CD4-positive, alpha-beta memory T cell (primary cell): ENCODE measurements at places on chromosomes 6 and 20.
A peak's percentile ranks its signal among the peaks of the same experiment; 100 is the strongest.

GRCh38 chr20:62942456-62942855 is 4.5 kb downstream of the GID8 start:
- H3K27me3 ChIP-seq = no peaks in the 10 kb centered on the region
- H3K27ac ChIP-seq = no peak overlapping the region
- peaks cover 57% of the 10 kb centered on the region for H3K36me3 ChIP-seq
- DNase-seq = no peak
- no peak overlapping the region for H3K4me3 ChIP-seq
- H3K4me1 ChIP-seq = peaks cover 26% of the 10 kb centered on the region

DNA sequence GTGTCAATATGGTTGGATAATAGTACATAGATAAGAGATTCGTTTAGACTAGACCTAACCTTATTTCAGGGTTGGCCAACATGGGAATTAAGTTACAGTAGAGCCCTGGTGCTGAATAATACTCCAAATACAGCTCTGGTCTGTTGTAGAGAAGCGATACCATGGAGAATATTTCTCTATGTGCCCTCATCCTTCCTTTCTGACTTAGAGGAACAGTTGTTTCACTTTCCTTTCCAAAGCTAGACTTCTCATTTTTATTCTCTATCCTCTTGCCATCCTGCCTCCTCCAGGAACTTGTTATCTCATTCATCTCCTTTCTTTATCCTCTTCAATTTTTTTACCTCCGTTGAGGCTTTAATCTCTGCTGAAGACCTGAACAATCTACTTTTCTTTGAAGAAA is 68.9 kb downstream of the EDN1 start:
- H3K4me1 ChIP-seq = no peaks in the 10 kb centered on the region
- no peaks in the 10 kb centered on the region for H3K27me3 ChIP-seq
- H3K27ac ChIP-seq = no peak overlapping the region
- no peaks in the 10 kb centered on the region for H3K36me3 ChIP-seq
- no peak for DNase-seq

- H3K27ac ChIP-seq = no peak overlapping the region
- H3K4me3 ChIP-seq = no peak overlapping the region
- H3K27me3 ChIP-seq = no peaks in the 10 kb centered on the region
Measured at GRCh38 chr20:38941726-38942389, 15.6 kb downstream of the FAM83D start.

- H3K27me3 ChIP-seq = peaks cover 34% of the 10 kb centered on the region
- H3K4me3 ChIP-seq = no peak overlapping the region
- no peaks in the 10 kb centered on the region for H3K36me3 ChIP-seq
Measured at GRCh38 chr6:30130887-30131862, 4.8 kb upstream of the TRIM40 start.

- H3K4me3 ChIP-seq = peak overlapping the region; percentile 75
- DNase-seq = peak; percentile 81
- H3K4me1 ChIP-seq = peaks cover 65% of the 10 kb centered on the region
- no peaks in the 10 kb centered on the region for H3K27me3 ChIP-seq
- peaks cover 21% of the 10 kb centered on the region for H3K36me3 ChIP-seq
Measured at GRCh38 chr6:33418690-33419291, 884 bp upstream of the CUTA start.

GRCh38 chr6:159606786-159607185 is 86.3 kb downstream of the SOD2 start:
- H3K4me1 ChIP-seq = no peaks in the 10 kb centered on the region
- no peak overlapping the region for H3K27ac ChIP-seq
- no peaks in the 10 kb centered on the region for H3K36me3 ChIP-seq
- DNase-seq = no peak
- no peak overlapping the region for H3K4me3 ChIP-seq

GRCh38 chr6:163525926-163526325 is 111.4 kb downstream of the QKI start:
- H3K27me3 ChIP-seq = no peaks in the 10 kb centered on the region
- no peaks in the 10 kb centered on the region for H3K4me1 ChIP-seq
- H3K4me3 ChIP-seq = no peak overlapping the region
- H3K36me3 ChIP-seq = no peaks in the 10 kb centered on the region

- H3K27me3 ChIP-seq = peaks cover 7% of the 10 kb centered on the region
- H3K36me3 ChIP-seq = peaks cover 1% of the 10 kb centered on the region
- DNase-seq = no peak
- no peak overlapping the region for H3K27ac ChIP-seq
- H3K4me1 ChIP-seq = peaks cover 10% of the 10 kb centered on the region
Measured at GRCh38 chr20:3247638-3248037, 8.6 kb upstream of the SLC4A11 start.

DNA sequence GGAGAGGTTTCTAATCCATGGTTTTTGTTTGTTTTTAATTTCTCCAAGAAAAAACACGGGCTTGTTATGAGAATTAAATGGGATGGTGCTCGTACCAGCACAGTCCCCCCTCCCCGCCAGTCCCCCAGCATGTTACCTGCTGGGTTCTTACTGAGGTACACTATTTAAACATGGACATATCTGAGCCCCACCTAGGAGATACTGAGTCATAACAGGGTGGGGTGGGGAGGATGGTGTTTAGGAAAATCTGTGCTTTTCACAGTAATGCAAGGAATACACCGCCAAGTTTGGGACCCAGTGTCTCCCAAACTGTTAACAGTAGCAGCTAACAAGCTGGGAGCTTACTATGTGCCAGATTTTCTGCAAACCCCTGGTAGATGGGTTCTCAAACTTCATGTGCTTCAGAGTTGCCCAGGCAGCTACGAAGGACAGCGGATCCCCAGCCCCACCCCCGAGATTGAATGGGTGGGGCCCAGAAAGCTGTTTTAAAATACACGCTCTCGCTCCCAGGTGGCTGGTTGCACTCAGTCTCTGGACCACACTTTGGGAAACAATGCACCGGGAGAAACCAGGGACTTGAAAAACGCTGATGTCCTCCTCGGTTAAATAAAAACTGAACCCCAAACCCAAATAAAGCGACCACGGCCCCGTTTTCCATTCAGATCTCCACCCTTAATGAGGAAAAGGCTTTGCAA is 995 bp downstream of the ZFP64 start:
- H3K27me3 ChIP-seq = no peaks in the 10 kb centered on the region
- peaks cover 5% of the 10 kb centered on the region for H3K36me3 ChIP-seq
- H3K4me3 ChIP-seq = peak overlapping the region; percentile 85
- DNase-seq = no peak

- H3K27me3 ChIP-seq = no peaks in the 10 kb centered on the region
- DNase-seq = no peak
- H3K4me3 ChIP-seq = no peak overlapping the region
- no peak overlapping the region for H3K27ac ChIP-seq
- H3K4me1 ChIP-seq = peaks cover 26% of the 10 kb centered on the region
Measured at GRCh38 chr6:98944598-98945081, 3.1 kb downstream of the FBXL4 start.

DNA sequence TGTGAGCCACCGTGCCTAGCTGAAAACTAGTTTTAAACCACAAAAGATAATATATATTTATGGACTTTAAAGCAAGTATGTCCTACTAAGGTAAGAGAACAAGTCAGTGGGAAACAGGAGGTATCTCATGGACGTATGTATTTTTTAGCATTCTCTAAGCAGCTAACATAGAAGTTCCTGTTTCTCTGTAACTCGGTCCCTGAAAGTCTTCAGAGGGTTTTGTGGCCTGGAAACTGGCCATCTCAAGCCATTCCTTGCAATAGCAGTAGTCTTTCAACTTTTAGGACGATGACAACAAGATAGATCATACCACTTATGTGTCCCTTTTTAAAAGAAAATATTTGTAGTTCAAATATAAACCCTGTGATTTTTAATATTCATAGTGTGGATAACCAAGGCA is 95.6 kb upstream of the RALGAPA2 start:
- no peak overlapping the region for H3K4me3 ChIP-seq
- H3K4me1 ChIP-seq = no peaks in the 10 kb centered on the region
- no peak for DNase-seq
- no peaks in the 10 kb centered on the region for H3K36me3 ChIP-seq
- no peaks in the 10 kb centered on the region for H3K27me3 ChIP-seq
- no peak overlapping the region for H3K27ac ChIP-seq

DNA sequence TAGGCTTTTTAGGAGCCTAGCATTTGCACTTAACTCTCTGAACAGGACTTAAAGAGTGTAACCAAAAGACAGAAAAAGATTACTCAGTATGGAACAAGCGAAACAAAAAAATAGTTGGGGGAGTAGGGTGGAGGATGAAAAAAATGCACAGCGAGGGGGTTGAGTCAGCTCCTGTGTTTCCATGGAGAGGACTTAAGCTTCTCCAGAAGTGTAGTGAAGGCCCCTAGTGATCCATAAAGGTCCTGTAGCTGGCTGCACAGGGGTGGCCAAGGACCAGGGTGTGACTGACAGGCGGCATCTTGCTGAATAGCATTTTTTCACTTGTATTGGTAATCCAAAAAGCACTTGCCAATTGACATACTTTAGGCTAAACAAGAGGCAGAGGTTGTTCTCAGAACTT is 533.9 kb downstream of the RFPL4B start:
- no peak overlapping the region for H3K4me3 ChIP-seq
- no peaks in the 10 kb centered on the region for H3K36me3 ChIP-seq
- no peaks in the 10 kb centered on the region for H3K27me3 ChIP-seq

DNA sequence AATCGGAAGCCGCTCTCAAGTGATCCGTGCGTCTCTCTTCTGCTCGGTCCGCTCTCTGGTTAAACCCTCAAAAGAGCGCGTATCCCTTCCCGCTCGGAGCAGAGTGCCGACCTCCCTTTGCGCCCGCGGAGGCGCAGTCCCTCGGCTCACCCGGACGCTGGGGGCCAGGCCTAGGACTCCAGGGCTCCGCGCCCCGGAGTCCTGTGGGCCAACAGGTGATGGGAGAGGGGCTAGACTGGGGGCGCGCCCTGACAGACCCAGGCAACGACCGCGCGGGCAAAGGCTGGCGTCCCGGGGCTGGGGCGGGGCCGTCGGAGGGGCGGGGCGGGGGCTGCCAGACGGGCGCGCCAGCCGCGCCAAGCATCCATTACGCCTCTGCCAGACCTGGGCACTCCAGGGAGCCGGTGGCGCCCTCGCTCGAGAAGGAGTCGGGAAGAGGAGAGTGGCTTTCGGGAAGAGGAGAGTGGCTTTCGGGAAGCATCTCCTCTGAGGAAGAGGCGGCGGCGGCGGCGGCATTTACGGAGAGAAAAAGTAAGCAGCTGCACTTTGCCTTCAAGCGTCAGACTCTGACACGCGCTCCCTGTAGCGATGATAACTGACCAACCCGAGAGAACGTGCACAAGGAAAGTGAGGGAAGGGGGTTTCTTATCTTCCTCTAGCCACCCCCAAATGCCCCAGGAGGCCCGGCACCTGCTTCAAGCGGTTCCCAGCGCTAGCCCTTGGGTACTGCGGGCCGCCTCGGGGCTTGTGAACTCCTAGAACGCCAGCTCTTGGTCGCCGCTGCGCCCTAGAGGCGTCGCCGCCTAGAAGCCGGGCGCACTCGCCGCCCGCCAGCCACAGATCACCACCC is 2.6 kb downstream of the EPHA7 start:
- no peaks in the 10 kb centered on the region for H3K36me3 ChIP-seq
- DNase-seq = no peak
- peaks cover 3% of the 10 kb centered on the region for H3K4me1 ChIP-seq

DNA sequence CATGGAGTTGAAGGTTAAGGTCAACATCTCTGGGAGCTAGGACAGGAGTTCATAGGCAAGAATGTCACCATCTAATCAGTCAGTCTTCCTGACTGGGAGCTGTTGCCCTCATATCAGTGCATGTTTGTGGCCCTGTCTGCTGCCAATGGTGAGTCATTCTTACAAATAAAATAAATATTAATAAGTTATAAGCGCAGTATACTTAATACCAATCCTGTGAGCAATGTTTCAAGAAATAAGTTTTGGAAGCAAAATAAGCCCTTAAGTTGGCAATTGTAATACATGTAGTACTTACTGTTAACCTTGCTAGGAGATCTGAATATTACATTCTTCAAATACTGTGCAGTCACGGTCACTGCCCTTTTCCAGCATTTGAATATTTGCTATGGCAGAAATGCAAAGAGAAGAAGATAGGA is 20.2 kb upstream of the MDGA1 start:
- DNase-seq = no peak
- no peak overlapping the region for H3K27ac ChIP-seq
- H3K4me3 ChIP-seq = no peak overlapping the region

DNA sequence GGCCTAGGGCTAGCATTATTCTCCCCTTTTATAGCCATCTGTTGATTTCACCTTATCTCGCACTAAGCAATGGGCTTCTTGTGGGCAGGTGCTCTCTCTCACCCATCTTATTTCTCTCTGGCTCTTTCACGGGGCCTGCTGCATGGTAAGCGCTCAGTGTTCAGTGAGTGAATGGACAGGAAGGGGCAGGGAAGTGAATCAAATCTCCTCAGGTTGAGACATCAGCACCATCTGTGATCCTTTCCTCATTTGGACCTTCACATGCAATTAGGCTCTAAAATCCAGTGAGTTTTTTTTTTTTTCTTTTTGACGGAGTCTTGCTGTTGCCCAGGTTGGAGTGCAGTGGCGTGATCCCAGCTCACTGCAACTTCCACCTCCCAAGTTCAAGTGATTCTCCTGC is 76.5 kb upstream of the EZR start:
- DNase-seq = no peak
- H3K36me3 ChIP-seq = no peaks in the 10 kb centered on the region
- H3K4me3 ChIP-seq = no peak overlapping the region
- no peaks in the 10 kb centered on the region for H3K27me3 ChIP-seq

- H3K4me3 ChIP-seq = peak overlapping the region; percentile 93
- H3K4me1 ChIP-seq = peaks cover 17% of the 10 kb centered on the region
- no peaks in the 10 kb centered on the region for H3K36me3 ChIP-seq
- peak; percentile 66 for DNase-seq
Measured at GRCh38 chr6:28896505-28897368, 27.0 kb downstream of the TRIM27 start.

DNA sequence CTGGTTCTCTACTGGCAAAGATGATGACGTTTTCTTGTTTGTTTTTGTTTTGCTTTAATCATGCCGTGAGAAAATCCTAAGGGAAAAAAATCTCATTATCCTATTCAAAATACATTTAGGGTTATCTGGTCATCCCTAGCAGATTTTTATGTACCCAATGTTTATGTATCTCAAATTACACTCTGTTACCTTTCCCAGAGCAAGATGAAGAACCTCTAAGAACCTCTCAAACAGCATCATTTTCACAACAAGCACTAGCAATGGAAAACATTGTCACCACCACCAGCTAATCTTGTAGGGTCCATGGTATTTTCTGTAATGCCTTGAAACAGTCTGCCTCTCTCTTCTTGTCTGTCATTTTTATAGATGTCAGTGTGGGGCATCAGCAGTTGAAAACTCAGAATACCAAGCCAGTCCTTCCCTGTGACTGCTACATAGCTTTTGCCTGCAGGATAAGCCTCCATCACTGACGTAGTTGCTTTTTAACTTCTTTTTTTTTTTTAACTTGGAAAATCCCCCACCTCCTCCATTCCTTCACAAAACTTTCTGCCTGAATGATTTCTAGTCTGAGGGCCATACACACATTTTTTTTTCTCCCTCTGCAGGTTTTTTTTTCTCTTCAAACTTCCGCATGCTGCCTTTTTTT is 2.4 kb upstream of the SNAP25 start:
- H3K27ac ChIP-seq = no peak overlapping the region
- DNase-seq = no peak
- no peak overlapping the region for H3K4me3 ChIP-seq

GRCh38 chr6:42047213-42047590 is 3.1 kb upstream of the TAF8 start:
- peaks cover 5% of the 10 kb centered on the region for H3K36me3 ChIP-seq
- peak overlapping the region; percentile 89 for H3K4me3 ChIP-seq
- peaks cover 68% of the 10 kb centered on the region for H3K4me1 ChIP-seq
- H3K27me3 ChIP-seq = no peaks in the 10 kb centered on the region
- DNase-seq = no peak
- peak overlapping the region; percentile 77 for H3K27ac ChIP-seq

GRCh38 chr6:38305995-38306681 is 333.6 kb downstream of the BTBD9 start:
- H3K4me3 ChIP-seq = no peak overlapping the region
- no peaks in the 10 kb centered on the region for H3K27me3 ChIP-seq
- no peak overlapping the region for H3K27ac ChIP-seq
- DNase-seq = no peak
- no peaks in the 10 kb centered on the region for H3K4me1 ChIP-seq
